A549 (cell line): ENCODE measurements at places on chromosomes 3 and 15.

DNA sequence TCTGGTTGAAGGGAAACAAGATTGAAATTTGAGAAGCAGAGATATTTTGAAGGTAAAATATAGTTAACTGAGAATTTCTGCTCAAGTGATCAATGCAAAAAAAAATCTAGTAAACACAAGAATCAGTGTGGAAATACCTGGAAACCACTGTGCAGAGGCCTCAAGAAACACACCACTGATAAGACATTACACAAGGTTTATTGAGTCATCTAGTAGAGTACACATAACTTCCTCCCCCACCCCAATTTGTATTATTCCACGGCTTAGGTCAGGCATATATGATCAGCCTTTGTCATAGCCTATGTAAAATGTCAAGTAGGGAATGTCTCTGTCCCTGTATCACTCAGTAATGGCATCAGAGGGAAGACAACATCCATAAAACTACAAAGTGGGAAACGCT is 447.8 kb upstream of the BCHE start:
- DNase-seq = no peak

DNA sequence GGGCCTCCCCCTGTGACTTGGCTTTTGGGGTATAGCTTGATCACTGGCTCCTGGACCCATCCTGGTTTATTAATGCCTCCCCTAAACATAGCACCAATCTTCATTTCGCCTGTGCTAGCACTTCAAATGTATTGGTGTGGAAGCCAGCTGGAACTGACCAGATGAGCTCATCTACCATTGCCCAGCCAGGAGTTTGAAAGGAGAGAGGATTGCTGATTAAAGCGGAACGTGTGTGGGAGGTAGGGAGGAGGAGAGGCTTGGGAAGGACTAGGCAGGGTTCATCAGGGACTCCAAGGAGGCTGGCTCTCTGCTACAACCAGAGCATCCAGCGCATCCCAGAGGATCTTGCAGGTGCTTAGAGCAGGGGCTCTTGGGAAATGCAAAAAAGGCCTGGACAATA is 34.4 kb upstream of the TLE3 start:
- no peak for DNase-seq

- no peak for DNase-seq
Measured at GRCh38 chr3:32950516-32950915, 928 bp upstream of the CCR4 start.

GRCh38 chr15:41777421-41777973 is 3.2 kb downstream of the MAPKBP1 start:
- DNase-seq = no peak

DNA sequence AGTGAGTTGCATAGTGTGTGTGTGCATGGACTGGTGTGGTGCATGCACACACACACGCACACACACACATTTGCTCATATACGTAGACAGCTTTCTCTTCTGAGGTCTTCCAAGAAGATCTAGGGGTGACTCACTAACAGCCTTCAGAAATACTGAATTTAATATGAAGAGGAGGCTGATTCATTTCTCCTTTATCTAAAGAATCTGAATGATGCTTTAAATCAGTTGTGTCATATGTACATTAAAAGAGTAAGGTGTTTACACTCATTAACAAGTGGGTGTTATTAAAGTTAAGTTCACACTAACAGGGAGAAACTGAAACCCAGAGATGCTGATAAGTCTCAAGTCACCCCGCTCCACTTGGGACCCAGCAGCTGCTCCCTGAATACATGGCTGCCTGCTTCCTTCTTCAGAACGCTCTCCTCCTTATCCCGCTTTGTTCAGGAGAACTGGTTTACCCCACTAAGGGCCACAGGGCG is 22.0 kb downstream of the TMPRSS7 start:
- no peak for DNase-seq

GRCh38 chr3:43394041-43394554 is 107.8 kb downstream of the SNRK start:
- DNase-seq = no peak

- DNase-seq = no peak
Measured at GRCh38 chr15:48337607-48338006, 6.4 kb downstream of the DUT start.

GRCh38 chr3:188819939-188820338 is 351.8 kb upstream of the TPRG1 start:
- DNase-seq = no peak

- DNase-seq = no peak
Measured at GRCh38 chr3:132033471-132033870, 1.3 kb downstream of the CPNE4 start.

- DNase-seq = no peak
Measured at GRCh38 chr3:41143421-41144031, 55.8 kb upstream of the CTNNB1 start.

DNA sequence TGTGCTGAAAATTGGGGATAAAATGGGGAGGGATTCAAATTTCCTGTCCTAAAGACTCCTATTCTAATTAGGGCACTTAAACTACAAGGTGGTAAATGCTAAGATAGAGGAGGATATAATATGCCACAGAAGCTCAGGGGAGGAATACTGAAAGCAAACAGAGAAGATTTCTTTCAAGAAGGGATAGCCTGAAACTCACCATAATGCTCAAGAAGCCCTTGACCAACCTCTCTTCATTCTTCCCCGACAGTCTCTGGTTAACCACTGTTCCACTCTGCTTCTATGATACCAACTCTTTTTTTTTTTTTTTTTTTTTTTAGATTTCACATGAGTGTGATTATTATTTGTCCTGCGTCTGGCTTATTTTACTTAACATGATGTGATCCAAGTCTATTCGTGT is 398.2 kb upstream of the FRG2C start:
- DNase-seq = no peak

DNA sequence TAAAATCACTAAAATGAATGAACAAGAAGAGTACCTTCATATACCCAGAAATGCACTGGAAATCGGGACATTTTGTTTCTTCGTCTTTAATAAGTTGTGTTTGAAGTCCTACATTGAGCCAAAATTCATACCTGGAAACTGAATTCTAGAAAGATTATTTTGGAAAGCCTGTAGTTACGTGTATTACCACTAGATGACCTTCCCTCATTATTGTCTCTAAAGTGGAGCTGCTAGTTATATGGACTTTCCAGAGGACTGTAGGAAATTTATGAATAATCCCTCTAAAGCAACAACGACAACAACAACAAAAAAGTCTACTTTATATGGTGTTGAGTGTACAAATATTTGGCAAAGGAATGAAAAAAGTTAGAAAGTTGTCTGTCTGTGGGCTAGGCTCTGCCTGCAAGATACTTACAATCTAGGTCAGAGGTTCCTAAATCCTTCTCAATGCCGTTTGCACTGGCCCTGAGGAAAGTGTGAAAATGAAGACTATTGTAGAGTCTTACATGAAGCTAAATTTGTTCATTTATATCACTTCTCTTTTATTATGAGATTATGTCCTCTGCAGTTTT is 234.8 kb upstream of the NR2E3 start:
- peak; percentile 30 for DNase-seq

GRCh38 chr3:158802409-158803268 is 785 bp downstream of the MFSD1 start:
- no peak for DNase-seq

DNA sequence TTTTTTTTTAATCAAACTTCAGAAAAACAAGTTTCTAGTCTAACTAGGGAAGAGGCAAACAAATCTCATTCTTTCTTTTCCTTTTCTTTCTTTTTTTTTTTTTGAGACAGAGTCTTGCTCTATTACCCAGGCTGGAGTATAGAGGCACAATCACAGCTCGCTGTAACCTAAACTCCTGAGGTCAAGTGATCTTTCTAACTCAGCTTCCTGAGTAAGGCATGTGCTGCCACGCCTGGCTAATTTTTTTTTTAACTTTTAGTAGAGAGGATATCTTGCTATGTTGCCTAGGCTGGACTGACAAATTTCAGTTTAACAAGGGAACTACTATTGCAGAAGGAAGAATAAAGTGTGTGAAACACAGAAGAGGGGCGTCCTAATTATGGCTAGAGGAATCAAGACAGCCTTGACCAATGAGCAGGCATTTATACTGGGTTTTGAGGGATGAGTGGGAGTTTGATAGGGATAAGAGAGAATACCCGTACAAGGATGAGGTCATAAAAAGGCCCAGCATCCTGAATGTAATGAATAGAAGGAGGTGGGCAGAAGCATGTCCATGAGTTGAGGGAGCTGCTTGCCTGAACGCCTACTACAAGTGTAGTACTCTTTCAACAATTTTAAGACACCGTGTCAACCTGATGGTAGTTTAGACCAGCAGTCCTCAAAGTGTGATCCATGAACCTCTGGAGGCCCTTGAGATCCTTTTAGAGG is 6.7 kb upstream of the ZFAND6 start:
- DNase-seq = no peak

DNA sequence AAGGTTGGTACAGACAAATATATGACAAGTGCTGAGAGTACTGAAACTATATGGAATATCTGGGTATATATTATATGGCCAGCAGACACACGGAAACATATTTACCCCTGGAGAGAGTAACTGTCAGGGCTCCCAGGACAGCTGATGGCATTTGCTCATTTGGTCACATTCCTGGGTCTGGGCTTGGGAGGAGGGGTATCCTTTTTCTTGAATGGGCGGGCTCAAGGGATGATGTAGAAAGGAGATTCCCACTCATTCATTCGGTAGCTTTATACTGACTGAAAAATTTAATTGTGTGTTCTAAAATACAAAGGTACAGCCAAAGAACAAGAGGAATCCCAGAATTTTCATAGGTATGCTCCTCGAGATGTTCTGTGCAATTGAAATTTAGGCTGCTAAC is 131.0 kb downstream of the KCNAB1 start:
- DNase-seq = no peak

DNA sequence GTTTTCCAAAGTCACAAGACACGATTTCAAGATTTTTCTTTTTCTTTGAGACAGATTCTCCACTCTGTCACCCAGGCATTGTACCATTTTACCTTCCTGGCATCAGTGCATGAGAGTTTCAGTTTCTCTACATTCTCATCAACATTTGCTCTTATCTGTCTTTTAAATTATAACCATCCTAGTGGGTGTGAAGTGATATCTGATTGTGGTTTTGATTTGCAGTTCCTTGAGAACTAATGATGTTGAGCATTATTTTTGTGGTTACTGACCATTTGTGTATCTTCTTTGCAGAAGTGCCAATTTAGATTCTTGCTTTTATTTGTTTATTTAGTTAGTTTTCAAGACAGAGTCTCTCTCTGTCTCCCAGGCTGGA is 41.2 kb downstream of the ADIPOQ start:
- no peak for DNase-seq

DNA sequence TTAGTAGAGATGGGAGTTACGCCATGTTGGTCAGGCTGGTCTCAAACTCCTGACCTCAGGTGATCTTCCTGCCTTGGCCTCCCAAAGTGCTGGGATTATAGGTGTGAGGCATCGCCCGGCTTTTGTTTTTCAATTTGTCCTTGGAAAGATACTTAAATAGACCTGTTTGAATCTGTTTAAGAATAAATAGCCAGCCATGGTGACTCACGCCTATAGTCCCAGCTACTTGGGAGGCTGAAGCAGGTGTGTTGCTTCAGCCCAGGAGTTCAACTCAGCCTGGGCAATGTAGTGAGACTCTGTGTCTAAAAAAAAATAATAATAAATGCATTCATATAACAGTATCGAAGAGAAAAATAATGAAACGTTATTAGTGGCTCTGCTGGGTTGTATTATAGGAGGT is 17.3 kb downstream of the SNAPC5 start:
- DNase-seq = no peak

- no peak for DNase-seq
Measured at GRCh38 chr15:88484682-88485331, 17.3 kb downstream of the MRPS11 start.

DNA sequence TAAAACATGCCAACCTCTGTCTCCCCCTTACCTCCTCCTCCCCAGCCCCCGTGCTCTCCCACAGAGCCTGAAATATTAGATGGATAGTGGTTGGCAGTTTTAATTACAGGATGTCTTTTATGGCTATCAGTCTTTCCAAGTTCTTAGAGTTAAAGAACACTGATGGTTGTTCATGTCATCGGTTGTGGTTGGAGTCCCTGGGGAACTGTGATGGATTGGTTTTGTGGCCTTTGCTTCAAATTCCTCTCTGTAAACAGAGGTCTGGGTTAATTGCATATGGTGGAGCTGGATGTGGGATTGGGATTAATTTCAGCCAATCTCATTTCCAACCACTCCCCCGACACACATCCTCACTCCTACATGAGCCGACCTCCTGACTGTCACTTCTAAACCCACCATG is 164.5 kb upstream of the PROK2 start:
- no peak for DNase-seq

DNA sequence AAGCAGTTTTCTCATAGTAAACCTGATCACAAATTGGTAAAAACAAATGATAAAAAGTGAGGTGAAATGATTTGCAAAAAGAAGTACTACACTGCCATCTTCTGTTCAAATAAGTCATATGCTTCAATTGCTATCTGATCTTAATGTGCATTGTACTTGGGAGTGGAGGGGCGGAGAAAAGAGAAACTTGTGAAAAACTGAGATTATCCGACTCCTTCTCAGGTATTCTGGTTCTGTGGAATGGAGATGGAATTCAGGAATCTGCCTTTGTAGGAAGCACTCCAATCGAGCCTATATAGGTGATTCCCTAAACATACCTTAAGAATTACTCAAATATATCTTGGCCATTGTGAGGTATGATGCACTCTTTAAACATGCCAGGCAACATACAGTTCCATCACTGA is 180.6 kb downstream of the CHL1 start:
- peak; percentile 50 for DNase-seq

DNA sequence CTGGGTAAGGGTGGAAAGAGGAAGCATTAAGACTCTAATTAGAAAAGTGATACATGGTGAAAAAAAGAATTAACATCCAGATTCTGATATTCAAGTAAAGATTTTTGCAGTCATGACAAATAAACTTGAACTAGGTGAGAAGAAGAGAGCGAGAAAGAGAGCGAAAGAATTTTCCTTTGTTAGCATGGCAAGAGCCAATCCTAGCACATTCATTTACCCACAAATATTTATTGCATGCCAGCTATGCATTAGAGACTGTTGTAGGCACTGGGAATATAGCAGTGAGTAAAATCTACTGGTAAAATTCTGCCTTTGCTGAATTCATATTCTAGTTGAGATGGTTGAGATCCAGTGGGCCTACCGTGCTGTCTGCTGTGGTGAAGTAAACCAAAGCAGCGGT is 177.9 kb upstream of the DPH6 start:
- no peak for DNase-seq
